ENCODE measurements at places on chromosomes 13 and 19.

DNA sequence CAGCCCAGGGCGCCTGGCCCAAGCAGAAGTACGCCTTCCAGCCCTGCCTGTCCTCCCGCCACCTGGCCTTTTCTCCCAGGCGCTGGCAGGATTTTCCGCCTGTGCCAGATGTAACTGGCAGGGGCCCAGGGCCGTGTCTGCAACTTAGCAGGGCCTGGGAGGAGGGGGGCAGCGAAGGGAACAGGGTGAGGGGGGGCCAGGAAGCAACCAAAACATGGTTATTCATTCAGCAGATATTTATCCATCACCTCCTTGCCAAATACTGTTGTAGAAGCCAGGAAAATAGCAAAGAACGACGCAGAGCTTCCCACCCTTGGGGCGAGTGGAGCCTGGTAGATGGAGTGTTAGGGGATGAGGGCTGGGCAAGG lies 5.6 kb downstream of the TLE6 start:
- DNase-seq: no peak

GRCh38 chr19:13117176-13117771 lies 734 bp upstream of the TRMT1 start:
- DNase-seq: no peak

GRCh38 chr19:29375429-29376119 lies 150.2 kb upstream of the VSTM2B start:
- DNase-seq: no peak

DNA sequence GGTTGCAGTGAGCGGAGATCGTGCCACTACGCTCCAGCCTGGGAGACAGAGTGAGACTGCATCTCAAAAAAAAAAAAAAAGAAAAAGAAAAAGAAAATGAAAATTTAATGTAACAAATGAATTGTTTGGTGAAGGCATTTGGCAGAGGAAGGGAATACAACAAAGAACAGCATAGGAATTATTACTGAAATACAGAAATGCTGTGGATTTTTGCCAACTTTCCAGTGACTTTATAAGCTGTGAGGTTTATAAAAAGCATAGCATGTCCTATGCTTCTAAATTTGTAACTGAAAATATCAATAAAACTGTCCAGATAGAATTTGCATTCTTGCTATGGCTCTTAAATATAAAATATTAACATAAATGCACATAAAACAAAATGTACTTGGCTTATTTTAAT lies 112.9 kb upstream of the IRS2 start:
- DNase-seq: no peak
